Colonic mucosa (tissue), 4 donors: ENCODE measurements at places on chromosomes 16 and 17.

- DNase-seq: no peak
Measured at GRCh38 chr16:5678371-5678770, 580.8 kb upstream of the EEF2KMT start.

- no peak for DNase-seq
Measured at GRCh38 chr16:60821661-60822060, 1214.6 kb downstream of the CDH8 start.

GRCh38 chr17:67151717-67152116, 93.3 kb downstream of the HELZ start:
- DNase-seq: no peak

- DNase-seq: no peak
Measured at GRCh38 chr17:8821446-8822105, 22.4 kb upstream of the MFSD6L start.

GRCh38 chr17:45334701-45335677, 18.2 kb upstream of the MAP3K14 start:
- no peak for DNase-seq

DNA sequence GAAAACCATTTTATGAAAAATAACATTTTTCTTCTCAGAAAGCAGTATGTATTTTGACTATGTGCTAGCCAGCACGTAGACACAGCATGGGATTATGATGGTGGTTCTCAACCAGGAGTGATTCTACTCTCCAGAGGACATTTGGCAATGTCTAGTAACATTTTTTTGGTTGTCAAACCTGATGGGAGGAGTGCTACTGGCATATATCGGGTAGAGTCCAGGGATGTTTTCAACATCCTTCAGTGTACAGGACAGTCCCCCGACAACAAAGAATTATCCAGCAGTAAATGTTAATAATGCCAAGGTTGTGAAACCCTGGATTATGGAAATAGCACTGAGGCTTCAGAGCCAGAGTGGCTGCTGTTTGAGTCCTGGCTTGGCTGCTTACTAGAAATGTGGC, 27.7 kb downstream of the AP2B1 start:
- no peak for DNase-seq

DNA sequence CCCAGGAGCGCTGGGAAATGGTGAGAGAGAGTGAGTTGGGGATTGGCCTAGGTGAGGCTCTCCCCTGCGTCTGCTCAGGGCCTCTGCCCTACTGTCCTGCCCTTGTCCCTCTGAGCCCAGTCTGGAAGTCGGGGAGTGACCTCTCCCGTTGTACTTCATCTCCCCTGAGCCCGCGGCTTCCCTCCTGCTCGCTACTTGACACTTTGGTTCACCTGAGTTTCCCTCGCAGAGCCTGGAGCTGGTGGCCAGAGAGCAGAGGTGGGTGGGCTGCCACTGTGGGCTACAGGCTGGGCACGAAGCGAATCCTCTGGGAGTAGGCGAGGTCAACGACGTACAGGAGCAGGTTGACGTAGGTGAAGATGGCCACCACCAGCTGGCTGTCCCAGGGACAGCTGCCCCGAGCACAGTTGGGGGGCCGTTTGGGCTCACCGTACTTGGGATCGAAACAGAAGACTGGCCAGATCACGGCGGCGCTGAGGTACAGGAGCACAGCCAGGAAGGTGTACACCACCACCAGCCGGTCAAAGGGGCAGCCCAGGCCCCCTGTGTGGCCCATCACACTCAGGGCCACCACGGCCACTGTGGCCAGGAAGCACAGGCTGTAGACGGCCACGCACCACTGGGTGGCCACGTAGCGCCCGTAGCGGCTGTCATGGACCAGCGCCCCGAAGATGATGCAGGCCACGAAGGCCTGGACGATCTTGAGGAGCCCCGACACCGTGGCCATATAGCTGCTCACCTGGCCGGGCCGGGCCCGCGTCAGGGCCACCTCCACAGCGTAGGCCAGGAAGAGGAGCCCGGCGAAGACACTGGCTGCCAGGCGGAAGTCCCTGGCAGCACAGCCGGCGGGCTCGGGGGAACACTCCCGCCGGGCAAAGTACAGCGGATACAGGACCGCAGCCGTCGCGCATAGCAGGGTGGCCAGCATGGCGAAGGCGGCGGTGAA, 3.7 kb upstream of the PYCR1 start:
- DNase-seq: no peak

DNA sequence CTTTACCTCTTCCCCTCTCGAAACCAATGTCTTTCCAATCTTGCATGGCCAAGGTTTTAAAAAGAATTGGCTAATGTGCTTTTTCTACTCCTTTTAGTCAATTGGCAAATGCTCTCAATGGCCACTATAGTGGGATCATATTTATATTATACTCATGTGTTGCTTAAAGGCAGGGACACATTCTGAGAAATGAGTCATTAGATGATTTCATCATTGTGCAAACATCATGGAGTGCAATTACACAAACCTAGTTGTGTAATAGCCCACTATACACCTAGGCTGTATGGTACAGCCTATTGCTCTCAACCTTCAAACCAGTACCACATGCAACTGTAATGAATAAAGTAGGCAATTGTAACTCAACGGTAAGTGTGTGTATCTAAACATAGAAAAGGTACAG, 180.9 kb downstream of the HS3ST3A1 start:
- no peak for DNase-seq

GRCh38 chr16:50457979-50458491, 89.2 kb upstream of the BRD7 start:
- no peak for DNase-seq

DNA sequence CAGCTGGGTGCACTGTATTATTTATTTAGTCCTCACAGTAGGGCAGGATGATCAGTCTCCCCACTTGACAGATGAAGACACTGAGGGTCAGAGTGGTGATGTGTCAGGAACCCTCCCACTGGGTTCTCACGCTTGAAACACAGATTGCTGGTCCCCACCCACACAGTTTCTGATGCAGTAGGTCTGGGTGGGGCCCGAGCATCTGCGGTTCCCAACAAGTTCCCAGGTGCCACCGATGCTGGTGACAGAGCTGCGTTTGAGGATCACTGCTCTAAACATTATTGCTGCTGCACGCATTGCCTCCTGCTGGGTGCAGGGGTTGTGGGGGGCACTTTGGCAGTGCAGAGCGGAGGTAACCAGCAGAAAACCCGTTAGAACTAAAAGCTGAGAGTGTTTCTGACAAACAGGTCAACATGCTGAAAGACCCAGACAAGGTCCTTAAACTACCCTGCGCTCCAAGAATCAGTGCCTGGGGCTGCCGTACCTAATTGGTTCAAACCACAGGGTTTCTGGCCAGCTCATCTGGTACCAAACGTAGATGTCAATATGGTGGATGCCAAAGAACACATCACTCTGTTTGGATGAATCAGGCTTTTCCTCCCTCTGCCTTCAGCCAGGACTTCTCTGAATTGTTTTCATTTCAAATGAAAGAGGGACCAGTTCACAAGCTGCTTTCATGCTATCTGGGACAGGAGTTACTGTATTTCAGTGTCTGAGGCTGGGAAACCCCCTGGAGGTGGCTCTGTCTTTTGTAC, 76.0 kb downstream of the ABCC1 start:
- no peak for DNase-seq

GRCh38 chr17:77555741-77556291, 402.7 kb upstream of the TNRC6C start:
- peak; percentile 47 for DNase-seq

- DNase-seq: no peak
Measured at GRCh38 chr16:46991729-46992704, 18.5 kb upstream of the DNAJA2 start.

- DNase-seq: peak; percentile 38
Measured at GRCh38 chr16:22614271-22614947, 103.7 kb downstream of the NPIPB5 start.

GRCh38 chr17:44219108-44219615, 313 bp downstream of the UBTF start:
- DNase-seq: peak; percentile 61

DNA sequence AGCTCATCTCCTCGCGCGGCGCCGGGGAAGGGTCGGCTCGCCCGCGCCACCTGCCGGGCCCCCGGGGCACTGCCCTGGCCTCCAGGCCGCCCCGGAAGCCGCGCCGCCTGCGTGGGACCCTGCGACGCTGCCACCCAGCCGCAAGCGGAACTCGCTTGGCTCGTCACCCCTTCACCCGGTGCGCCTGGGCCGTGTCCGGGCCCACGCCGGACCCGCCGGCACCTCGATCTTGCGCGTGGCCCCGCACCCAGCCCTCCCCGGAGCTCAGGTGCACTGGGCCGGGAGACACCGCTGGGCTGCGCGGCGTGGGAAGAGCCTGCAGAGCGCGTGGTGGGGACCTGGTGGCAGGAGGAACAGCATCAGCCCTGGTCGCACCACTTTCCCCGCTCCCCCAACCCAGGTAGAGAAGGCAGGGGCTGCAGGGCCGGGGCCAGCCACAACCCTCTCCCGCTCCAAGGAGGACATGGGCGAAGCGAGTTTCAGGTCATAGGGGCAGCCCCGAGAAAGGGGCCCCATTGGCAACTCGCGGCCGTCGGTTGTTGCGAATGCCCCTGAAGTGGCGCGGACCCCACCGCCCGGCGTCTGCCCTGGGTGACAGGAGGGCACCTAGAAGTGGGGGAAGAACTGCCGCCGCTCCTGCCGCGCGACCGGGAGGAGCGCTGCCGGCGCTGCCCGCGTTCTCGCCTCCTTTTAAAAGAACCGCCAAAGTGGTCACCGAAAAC, 363 bp upstream of the MIF4GD start:
- DNase-seq: peak; percentile 77

DNA sequence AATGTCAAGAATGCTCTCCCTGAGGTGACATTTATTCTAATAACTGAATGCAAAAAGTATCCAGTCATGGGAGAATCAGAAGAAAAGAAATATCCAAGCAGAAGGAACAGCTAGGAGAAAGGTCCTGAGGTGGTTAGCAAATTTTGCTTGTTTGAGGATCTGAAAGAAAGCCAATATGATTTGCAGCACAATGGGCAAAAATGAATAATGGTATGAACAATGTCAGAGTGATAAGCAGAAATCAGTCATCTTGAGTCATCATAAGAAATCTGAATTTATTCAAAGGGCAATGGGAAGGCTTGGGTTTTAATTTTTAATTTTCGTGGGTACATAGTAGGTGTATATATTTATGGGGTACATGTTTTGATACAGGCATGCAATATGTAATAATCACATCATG, 68.5 kb downstream of the BRIP1 start:
- DNase-seq: no peak

DNA sequence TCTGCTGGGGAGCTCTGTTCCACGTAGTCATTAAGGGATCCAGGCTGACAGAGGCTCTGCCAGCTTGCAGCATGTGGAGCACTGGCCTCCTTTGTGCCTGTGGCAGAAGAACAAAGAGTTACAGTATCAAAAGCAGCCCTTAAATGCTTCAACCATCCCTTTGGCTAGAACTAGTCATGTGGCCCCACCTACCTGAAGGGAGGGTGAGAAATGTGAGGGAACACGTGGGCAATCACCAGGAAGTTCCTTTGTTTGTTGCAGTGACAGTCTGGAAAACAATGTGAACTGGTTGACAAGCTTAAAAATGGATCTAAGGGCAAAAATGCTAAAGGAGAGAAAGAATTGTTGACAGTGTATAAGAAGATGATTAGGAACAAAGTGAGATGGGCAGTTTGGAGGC, 290.4 kb upstream of the HSBP1 start:
- DNase-seq: no peak

- no peak for DNase-seq
Measured at GRCh38 chr17:69335058-69335457, 8.1 kb upstream of the ABCA5 start.

GRCh38 chr17:15490634-15491261, 23.3 kb upstream of the CDRT4 start:
- peak; percentile 73 for DNase-seq

DNA sequence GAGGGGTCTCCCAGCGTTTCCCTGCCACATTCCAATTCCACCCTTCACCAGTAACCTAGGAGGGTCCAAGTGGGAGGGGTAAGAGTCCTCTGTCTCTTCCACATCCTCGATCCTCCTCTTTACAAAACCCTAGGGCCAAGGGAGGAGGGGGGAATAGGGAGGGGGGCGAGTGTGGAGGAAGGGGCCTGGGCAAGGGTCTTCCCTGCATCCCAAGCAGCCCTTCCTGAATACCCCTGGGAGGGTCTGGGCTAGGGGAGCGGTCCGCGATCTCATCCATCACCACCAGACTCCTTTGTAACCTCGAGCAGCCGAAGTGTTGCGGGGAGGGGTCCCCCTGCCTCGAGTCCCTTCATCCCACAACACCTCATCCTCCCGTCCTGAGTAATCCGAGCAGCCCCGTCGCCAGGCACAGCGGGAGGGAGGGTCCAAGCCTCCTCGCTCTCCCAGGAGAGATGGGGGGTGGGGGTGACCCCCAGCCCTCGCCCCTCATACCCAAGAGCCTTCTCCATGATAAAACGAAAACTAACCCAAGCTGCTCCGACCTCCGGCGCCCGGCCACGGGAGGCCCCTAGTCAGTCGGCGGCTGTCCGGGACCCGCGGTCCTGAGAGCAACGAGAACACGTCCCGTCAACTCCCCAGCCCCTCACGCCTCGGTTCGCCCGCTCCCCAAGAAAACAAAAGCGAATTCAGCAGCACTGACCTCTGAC, 502 bp downstream of the SMPD3 start:
- DNase-seq: peak; percentile 38

DNA sequence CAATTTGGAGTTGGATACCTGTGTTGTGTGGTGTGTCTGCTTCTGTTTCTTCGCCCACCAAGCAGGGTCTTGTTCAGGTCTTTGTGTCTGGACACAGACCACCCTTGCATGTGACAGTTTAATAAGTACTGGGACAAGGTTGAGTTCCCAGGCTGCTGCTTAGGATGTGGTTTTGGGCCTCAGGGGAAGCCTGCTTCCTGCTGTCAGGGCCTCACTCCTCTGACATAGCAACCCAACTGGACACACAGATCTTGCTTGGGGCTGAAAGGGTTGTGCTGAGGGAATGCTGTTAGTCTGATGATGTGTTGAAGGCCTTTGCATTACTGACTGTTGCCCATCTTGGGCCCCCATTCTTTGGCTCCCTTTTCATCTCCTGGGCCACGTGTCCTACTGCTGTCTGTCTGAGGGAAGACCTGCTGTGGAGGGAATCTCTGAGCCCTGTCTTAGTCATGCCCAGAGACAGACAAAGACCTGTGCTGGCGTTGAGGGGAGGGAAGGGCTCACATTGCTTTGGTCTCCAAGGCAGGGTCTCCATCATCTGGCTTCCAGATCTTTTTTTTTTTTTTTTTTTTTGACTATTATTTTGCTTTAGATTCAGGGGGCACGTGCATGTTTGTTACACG, 4.7 kb upstream of the TGFB1I1 start:
- DNase-seq: no peak

- no peak for DNase-seq
Measured at GRCh38 chr16:50695017-50696000, 1.9 kb downstream of the NOD2 start.

DNA sequence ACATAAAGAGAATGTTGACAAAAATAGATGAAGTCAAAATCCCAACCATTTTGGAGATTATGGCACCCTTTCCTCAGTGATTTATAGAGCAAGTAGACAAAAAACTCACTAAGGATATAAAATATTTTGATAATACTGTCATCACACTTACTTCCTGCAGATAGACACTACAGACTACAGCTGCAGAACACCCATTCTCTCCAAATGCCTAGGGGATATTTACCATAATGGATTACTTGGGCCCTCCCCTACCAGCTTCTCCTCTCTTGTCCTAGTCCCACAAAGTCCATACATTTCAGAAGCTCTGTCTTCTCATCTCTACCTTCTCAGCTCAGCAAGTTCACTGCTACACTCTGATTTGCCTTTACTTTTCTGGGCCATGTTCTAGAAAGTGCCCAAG, 37.2 kb upstream of the CCNF start:
- DNase-seq: no peak

- no peak for DNase-seq
Measured at GRCh38 chr17:3536716-3537115, 20.9 kb downstream of the TRPV3 start.
